ENCODE measurements at places on chromosomes 12 and 14.

- no peak for DNase-seq
Measured at GRCh38 chr12:115351514-115352077, 667.6 kb upstream of the TBX3 start.

DNA sequence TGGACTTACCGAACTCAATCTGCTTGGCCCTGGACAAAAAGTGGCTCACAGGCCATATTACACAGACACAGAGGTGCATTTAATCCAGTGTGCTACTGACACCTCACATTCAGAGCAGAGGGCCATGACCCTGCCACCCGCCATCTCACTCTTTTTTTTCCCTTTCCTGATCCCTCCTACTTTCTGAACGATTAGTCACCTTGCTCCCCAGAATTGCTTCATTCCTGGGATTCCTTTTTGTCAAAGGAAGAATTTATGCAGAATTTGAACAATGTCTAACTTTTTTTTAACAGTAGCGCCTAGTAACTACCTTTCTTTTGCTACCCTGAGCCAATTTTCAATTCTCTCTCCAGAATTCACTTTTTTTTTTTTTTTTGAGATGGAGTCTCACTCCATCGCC lies 4.6 kb downstream of the PKP2 start:
- no peak for DNase-seq

- DNase-seq: peak; percentile 37
Measured at GRCh38 chr12:48788854-48789775, at the start of gene ADCY6. TSS of gene ADCY6 (minus strand) at chr12:48789089. CDS start at chr12:48783434, 5,655 bp downstream.

DNA sequence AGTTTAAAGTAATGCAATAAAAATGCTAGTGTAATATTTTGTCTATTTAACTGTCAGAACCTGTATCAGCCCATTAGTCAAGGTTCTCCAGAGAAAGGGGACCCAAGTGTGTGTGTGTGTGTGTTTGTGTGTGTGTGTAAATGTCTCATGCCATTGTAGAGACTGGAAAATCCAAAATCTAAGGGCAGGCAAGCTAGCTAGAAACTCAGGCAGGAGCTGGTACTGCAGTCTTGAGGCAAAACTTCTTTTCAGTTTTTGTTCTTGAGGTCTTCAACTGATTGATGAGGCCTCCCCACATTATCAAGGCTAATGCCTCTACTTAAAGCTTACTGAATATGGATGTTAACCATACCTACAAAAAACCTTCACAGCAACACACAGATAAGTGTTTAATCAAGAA lies 126.7 kb downstream of the PRKD1 start:
- DNase-seq: no peak

- no peak for DNase-seq
Measured at GRCh38 chr14:29587761-29588470, 339.7 kb downstream of the PRKD1 start.

DNA sequence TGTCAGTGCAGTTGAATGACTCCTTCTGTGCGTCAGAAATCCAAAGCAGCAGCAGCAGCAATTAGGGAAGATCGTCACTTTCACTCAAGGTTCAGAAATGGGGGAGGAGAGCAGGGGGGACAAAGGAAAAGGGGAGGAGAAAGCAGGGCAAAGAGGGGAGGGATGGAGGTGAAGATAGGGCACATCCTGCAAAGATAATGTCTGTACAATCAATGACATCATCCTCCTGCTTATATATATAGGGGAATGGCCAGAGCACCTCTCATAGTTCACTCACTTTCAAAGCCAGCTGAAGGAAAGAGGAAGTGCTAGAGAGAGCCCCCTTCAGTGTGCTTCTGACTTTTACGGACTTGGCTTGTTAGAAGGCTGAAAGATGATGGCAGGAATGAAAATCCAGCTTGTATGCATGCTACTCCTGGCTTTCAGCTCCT lies at the start of gene NTS:
Gene NTS, plus strand, starts transcription at position 265 of the 431 bp plus-strand sequence. Its CDS starts 109 bp downstream, at position 374.
- peak; percentile 56 for DNase-seq

GRCh38 chr12:125512541-125513298 lies 447.5 kb downstream of the AACS start:
- no peak for DNase-seq

DNA sequence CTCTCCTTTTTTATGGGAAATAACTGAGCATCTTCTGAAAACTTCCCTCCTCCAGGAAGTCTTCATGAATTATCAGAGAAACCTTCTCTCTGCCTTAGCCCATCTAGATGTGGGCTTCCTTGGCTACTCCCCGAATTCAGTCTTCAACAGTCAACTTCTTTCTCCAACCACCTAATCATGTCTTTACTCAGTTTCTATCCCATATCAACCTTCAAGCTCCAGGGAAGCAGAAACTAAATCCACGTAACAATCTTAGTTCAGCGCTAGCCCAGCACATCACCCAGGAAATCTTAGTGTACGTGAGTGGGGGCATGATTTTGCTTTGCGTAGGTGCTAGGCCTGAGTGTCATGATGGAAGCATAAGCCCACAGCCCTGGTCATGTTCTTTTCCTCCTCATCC lies 12.7 kb upstream of the KRT77 start:
- DNase-seq: no peak

DNA sequence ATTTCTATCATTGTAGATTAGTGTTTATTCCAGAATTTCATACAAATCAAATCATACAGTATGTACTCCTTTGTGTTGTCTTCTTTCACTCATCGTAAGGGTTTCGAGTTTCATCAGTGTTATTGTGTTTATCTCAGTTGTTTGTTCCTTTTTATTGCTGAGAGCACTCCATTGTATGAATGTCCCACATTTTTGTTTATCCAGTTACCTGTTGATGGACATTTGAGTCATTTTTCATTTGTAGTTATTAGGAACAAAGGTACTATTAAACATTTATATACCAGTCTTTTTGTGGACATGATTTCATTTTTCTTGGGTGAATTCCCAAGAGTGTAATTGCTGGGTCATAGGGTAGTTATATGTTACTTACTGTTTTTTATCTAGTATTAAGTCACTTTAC lies 70.0 kb downstream of the BICD1 start:
- DNase-seq: no peak

GRCh38 chr12:24116548-24116947 lies 167.1 kb upstream of the SOX5 start:
- DNase-seq: no peak

- DNase-seq: no peak
Measured at GRCh38 chr12:26304273-26304672, 108.9 kb downstream of the SSPN start.

GRCh38 chr12:43912859-43913258 lies 77.0 kb downstream of the TMEM117 start:
- no peak for DNase-seq

DNA sequence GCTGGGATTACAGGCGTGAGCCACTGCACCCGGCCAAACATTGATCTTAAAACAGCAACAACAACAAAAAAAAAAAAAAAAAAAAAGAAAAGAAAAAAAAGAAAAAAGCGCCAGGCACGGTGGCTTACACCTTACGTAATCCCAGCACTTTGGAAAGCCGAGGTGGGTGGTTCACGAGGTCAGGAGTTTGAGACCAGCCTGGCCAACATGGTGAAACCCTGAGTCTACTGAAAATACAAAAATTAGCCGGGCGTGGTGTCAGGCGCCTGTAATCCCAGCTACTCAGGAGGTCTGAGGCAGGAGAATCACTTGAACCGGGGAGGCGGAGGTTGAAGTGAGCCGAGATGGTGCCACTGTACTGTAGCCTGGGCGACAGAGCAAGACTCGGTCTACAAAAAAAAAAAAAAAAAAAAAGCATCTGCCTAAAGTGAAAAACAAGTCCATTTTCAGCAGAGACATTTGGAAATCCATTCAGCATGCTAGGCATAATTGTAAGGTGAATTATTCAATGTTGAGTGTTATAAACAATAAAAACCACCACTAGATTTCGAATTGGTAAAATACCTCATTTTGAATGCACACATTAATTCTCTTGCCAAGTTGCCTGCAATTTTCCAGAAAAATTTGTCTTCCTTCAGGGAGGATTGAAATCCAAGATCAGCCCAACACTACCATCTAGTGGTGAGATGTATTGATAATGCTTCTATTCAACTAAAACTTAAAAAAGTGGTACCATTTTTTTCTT lies 8.0 kb upstream of the CERS5 start:
- DNase-seq: peak; percentile 89

DNA sequence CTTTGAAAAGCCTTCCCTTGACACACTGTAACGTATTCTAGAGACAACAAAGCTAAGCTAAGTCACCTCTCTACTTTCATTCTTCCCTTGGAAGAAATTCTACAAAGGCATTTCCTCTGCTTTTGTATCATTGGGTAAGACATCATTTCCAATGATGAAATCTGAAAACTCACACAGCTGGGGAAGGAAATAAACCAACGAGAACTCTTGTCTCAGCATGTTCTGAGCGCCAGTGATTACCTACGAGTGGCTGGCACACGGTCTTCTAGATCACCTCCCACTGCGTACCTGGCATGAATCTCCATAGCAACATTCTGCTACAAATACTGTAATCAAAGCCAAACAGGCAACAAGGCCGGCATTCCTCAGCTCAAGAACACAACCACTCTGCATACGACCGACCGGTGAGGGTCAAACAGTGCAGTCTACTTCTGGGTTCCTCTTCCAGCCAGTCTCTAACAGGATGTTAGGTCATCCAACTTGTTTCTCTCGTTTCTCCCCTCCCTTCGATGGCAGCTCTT lies 7.6 kb downstream of the VPS37B start:
- peak; percentile 68 for DNase-seq

GRCh38 chr14:64562436-64562835 lies 12.7 kb downstream of the PPP1R36 start:
- DNase-seq: no peak

DNA sequence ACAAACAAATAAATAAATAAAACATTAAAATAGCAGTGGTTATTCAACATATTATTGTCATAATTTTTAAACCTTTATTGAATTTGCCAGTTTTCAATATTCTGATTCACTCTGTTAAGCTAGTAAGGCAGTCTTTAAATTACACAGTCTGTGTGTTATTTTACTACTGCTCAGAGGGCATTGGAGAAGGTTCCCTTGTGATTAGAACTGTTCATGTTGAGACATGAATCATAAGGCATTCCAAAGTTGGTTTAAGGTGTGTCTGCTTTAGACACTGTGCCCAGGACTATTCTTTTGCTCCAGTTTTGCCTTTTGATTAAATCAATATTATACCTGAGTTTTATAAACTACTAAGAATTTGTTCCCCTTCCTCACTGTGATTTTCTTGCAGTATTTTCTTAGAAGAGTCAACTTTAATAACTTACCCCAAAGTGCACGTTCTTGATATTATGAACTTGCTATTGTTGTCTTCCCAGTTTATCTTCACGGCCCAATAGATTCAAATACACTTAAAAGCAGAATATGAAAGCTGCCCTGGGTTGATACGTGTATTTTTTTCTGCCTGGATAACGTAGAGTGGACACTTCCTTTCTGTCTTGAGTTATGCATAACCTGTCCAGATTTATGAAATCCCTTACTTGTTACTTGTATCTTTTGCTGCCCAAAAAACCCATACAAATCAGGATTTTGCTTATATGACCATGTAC lies 105.3 kb upstream of the BCAT1 start:
- DNase-seq: peak; percentile 42

DNA sequence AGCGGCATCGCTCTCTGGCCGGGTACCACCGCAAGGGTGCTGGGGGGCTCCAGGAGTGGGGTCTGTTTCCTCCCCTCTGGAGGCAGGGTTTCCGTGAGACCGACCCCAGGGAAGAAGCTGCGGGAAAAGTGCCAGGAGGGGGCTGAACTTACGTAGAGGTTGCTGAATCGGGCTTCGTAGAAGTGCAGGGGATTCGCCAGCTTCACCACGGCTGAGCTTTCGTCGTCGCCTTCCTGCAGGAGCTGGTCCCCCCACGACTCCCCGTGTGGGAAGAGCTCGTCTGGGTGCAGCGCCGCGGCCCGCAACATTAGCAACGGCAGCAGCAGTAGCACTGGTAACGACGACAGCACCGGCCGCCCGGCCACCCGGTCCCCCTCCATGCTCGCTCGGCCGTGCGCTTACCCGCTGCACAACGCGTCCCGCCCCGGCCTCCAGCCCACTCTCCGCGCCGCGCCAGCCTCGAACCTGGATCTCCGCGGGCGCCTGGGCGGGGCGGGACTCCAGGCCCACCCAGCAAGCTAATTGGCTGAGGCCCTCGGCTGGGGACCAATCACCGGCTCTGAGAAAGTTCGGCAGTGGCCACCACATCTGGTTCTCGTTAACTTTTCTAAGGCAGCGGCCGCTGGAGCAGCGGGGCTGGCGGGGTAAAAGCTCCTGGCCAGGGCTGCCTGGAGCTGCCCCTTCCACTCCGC lies at the start of gene NID2:
Gene NID2, minus strand, starts transcription at position 445 of the 692 bp plus-strand sequence. Its CDS starts 65 bp downstream, at position 380.
- DNase-seq: peak; percentile 67

DNA sequence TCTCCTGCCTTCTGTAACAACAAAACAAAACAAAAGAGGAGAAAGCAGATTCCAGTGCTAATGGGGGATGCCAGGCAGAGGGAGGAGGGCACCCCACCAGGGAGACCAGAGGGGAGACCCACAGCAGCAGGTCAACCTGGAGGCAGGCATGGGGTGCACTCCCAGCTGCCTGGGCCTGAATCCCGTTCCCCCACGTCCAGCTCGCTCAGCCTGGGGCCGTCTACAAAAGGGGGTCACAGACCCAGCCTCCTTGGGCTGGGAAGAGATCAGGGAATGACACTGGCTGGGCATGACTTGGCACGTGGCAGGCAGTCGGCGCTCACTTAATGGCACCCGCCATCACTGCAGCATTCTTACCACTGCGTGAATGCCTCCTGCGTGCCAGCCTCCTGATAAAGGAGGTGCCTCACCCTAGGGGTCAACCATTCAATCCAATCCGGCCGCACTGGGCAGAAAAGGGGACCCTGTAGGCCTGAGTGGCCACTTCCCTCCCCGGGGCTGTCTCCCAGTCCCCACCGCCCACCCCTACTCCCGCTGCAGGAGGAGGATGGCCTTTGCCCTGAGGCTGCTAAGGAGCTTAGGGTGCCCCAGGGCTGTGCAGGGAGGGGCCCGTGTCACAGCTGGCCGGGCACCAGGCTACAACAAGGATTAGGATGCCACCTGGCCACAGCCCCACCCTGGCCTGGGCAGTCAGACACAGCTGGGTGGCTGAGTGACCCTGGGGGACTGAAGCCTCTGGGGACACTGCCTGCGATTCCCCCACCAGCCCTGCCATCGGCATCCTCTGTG lies 87.5 kb downstream of the NCOR2 start:
- no peak for DNase-seq

- no peak for DNase-seq
Measured at GRCh38 chr12:47102406-47102805, 22.6 kb upstream of the AMIGO2 start.

- DNase-seq: no peak
Measured at GRCh38 chr12:19402743-19403431, 36.4 kb upstream of the AEBP2 start.
